ENCODE measurements at places on chromosomes 16 and 17. TPM values are rescaled to one million over a fixed set of nuclear protein-coding genes. Genes with fewer than 3 reads are reported as not detected.

GRCh38 chr16:5479926-5480325, 382.3 kb upstream of the EEF2KMT start:
- no peak for DNase-seq
- H3K27me3 ChIP-seq: no peaks in the 10 kb centered on the region
- H3K36me3 ChIP-seq: no peaks in the 10 kb centered on the region
- no peak overlapping the region for H3K27ac ChIP-seq

DNA sequence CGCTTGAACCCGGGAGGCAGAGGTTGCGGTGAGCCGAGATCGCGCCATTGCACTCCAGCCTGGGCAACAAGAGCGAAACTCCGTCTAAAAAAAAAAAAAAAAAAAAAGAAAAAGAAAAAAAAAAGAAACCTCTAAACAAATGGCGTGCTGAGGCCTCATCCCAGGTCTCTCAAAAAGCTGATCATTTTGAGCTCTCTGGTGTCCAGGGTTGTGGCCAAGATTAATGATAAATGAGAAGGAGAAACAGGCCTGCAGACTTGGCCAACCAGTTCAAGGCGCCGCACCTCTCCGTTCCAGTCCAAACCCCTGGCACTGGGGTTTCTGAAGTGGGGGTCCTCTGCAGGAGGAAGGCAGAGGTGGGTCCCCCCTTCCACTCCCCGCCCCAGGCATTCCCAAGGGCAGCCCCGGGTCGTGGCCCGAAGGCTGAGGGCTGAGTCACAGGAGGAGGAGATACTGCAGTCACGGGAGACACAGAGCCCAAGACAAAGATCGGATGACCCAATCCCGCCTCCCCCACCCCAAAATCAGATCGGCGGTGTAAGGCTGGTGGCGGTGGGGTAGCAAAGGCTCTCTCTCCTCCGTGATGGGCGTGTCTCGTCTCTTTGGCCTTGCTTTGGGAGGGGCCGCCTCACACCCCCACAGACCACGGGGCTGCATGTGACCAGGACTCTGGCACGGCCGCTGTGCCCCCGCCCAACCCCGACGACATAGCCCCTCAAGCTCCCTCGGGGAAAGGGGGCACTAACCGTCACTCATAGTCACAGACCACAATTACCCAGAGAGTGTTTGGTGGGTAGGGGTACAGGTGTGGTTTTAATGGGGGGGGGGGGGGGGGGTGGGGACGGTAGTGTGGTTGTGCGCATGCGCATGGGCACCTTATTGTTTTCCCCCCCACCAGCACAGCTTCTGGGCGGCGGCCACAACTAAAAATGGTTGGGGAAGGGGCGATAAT, 1.1 kb downstream of the VAT1 start:
- H3K4me1 ChIP-seq: peaks cover 45% of the 10 kb centered on the region
- H3K4me3 ChIP-seq: no peak overlapping the region
- H3K27me3 ChIP-seq: no peaks in the 10 kb centered on the region
- peak overlapping the region; percentile 68 for H3K27ac ChIP-seq
- H3K36me3 ChIP-seq: no peaks in the 10 kb centered on the region

The MT1M gene
- total RNA-seq: not detected

DNA sequence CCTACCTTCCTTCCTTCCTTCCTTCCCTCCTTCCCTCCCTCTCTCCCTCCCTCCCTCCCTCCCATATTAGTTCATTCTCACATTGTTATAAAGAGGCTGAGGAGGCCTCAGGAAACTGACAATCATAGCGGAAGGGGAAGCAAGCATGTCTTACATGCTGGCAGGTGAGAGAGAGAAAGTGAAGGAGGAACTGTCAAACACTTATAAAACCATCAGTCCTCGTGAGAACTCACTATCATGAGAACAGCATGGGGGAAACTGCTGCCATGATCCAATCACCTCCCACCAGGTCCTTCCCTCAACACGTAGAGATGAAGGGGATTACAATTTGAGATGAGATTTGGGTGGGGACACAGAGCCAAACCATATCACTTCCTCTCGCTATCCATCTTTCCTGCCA, 281.6 kb upstream of the FOXF1 start:
- no peak overlapping the region for H3K27ac ChIP-seq
- no peak for DNase-seq

DNA sequence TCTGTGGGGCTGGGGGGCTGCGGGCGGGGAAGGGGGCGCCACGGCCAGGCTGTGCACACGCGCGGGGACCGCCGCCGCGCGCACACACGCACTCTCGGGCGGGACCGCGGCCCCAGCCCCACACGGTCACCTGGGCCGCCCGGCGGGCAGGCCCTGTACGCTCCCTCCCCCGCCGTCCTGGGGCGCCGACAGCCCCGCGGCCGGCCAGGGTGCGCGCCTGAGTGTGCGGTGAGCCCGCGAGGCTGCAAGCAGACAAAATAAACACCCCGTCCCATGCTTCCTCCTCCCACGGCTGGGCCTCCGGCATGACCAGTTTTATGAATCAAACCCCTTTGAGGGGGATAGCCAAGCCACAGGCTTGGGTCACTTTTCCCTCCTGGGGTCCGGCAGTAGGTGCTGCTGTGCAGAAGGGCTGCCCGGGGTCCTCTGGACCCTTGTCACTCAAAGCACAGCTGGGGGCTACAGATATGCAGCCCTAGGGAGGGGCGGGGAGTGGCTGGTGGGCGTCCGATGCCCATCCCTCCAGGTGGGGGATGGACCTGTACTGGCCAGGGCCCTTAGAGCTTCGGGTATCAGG, 441 bp downstream of the VASN start:
- peak overlapping the region; percentile 42 for H3K4me3 ChIP-seq
- peaks cover 5% of the 10 kb centered on the region for H3K36me3 ChIP-seq
- no peaks in the 10 kb centered on the region for H3K27me3 ChIP-seq
- peak overlapping the region; percentile 36 for H3K27ac ChIP-seq
- peaks cover 40% of the 10 kb centered on the region for H3K4me1 ChIP-seq

The KRT33A gene
- not detected for total RNA-seq

GRCh38 chr16:3017794-3018506, at the start of gene CLDN6:
TSS of gene CLDN6 (minus strand) at chr16:3018183. CDS start at chr16:3016021, 2,162 bp downstream.
- H3K36me3 ChIP-seq: no peaks in the 10 kb centered on the region
- no peak for DNase-seq
- no peak within 1 kb of the TSS for H3K27ac ChIP-seq
- H3K27me3 ChIP-seq: no peaks in the 10 kb centered on the region

The TMEM100 gene
- not detected for total RNA-seq

GRCh38 chr17:11372692-11373091, 131.7 kb downstream of the SHISA6 start:
- DNase-seq: no peak
- H3K27ac ChIP-seq: no peak overlapping the region
- H3K36me3 ChIP-seq: no peaks in the 10 kb centered on the region
- H3K4me3 ChIP-seq: no peak overlapping the region

DNA sequence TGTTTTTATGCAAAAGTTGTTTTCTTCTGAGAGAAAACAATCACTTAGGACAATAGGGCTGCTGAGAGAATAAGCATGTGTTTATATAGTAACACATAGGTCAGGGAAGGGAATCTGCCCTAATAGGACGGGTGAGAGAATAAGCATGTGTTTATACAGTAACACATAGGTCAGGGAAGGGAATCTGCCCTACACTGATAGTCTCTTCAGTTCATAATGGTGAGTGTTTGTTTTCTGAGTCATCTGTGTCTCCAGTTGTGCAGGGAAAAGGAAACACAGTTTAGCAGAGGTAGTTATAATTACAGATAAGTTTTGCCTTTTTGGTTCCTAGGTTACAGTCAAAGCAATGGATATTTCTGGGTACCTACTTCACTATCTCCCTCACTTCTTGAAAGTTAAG, 252.3 kb upstream of the CA10 start:
- H3K4me1 ChIP-seq: no peaks in the 10 kb centered on the region
- no peak overlapping the region for H3K4me3 ChIP-seq
- no peaks in the 10 kb centered on the region for H3K27me3 ChIP-seq

All from CD4-positive, alpha-beta memory T cell (primary cell).